ENCODE measurements at places on chromosomes 3 and 15.

GRCh38 chr15:31296646-31297574 is 29.7 kb upstream of the KLF13 start:
- peak; percentile 10 for DNase-seq

DNA sequence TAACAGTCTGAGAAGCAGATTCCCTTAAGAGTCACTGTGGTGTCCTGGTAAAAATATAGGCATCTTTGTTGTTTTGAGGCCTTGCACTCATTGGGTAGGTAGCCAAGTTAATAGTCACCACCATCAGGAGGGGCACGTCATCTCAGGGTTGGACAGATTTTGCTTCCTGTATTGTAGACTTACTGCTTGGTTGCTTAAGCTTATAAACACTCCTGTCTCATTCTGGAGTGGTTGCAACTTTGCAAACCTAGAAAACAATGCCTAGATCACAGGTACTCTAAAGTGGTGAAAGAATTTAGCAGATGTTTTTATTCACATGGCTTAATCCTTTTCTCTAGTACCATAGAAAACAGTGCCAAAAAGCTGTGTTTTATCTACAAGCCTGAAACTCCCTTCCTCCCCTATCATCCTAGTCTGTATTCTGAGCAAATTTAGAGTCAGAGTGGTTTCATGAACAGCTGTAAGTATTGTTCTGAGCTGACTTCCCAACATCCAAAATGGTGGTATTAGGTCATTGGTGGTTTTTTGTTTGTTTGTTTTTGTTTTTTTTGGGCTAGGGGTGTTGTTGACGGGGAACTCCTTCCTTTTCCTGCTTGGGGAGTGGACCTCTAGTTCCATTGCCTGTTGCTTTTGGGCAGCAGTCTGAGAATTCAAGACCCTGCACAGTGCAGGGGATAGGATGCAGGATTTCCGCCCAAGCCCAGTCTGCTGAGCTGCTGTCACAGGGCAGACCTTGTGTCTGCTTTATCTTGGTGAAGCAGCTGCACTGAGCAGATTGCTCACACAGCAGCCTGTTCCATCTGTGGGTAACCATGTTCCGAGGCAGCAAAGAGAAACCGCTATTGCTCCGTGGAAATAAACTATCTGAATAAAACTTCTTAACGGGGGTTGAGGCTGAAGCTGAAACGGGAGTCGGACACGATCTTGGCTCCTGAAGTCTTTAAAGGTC is 202.0 kb downstream of the AKAP13 start:
- DNase-seq, result no peak

DNA sequence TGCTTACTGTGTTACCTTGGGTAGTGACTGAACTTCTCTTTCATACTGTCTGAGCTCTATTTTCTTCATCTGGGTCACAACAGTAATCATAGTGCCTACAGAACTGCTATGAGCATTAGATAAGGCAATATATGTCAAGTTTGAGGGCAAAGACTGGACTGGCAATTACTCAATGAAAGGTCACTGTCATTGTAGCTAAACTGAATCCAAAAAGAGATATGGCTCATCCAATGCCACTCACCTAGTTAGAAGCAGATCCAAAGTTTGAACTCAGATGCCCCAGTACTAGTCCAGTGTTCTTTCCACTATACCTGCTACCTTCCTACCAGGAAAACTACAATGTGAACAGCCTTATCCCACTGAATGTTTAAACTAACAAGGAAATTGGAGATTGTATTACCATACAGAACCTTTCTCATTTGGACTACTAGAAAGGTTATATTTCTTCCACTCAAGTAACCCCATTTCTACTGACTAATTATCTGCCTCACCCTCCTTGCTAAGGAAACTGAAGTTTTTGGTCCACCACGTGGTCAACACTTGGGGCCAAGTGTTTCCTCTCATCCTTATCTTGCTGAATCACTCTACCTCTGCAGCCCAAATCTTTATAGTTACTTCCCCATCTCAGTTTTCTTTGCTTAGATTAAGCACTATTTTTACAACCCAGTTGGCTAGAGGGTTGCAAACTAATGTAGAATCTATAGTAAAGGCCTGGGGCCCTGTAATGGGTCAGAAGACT is 202.3 kb upstream of the LPP start:
- no peak for DNase-seq

DNA sequence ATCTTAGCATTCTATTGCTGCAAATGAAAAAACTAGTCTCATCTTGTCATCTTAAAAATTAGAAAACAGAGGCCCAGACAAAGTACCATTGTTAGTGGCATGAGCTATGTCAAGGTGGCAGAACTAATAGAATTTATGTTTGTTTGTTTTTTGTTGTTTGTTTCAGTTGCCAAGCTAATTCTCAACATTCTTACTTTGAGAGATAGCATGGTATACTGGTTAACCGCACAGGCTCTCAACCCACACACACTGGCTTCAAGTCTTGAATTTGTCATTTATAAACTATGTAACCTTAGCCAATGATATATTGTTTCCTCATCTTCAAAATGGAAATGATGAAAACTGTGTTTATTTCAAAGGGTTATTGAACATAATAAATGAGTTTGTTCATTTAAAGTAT is 367.6 kb upstream of the PLSCR5 start:
- peak; percentile 65 for DNase-seq

DNA sequence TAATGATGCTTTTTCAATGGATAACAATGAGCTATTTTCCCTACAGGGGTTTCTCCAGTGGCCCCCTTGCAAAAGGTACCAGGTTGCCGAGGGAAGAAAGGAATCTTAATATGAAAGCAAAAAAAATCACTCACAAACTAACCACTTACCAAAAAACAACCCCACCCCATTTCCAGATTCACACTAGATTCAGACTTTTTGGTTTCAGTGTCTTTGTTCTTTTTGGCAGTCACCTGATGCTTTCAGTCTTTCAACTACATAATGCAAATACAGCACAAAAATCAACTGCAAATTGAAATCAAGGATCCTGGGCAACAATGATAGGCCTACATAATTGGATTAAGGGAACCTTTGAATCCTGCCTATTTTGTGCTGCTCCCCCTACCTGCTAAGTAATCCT is 71.1 kb upstream of the RAP2B start:
- DNase-seq, result no peak

DNA sequence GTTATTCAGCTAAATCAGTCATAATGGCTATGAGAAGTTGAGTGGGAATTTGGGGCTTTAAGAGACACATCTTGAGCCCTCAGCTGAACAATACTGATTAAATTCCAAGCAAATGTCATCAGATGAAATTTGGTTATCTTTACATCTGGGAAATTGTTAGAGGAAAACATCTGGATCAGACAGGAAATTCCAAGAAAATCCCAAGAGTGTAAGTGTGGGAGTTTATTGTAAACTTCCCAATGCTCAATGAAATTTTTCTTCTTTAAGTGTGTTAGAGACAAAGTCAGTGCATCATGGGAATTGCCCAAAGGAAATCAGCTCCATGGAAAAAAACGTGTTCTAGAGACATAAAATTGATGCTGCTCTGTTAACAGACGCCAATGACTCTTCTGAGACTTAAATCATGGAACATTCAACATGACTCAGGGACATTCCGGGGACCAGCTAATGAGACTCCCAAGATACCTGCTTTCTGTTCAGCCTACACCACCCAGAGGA is 19.8 kb upstream of the DCLK3 start:
- no peak for DNase-seq

Measured in adipocyte (in vitro differentiated cells).